ENCODE measurements at places on chromosomes 13 and 19.

- DNase-seq = no peak
Observed at GRCh38 chr13:35818633-35819067, 312.5 kb downstream of the DCLK1 start.

GRCh38 chr19:10752237-10752912 lies 34.5 kb downstream of the DNM2 start:
- DNase-seq = no peak

- no peak for DNase-seq
Observed at GRCh38 chr13:67077132-67077531, 153.0 kb downstream of the PCDH9 start.

DNA sequence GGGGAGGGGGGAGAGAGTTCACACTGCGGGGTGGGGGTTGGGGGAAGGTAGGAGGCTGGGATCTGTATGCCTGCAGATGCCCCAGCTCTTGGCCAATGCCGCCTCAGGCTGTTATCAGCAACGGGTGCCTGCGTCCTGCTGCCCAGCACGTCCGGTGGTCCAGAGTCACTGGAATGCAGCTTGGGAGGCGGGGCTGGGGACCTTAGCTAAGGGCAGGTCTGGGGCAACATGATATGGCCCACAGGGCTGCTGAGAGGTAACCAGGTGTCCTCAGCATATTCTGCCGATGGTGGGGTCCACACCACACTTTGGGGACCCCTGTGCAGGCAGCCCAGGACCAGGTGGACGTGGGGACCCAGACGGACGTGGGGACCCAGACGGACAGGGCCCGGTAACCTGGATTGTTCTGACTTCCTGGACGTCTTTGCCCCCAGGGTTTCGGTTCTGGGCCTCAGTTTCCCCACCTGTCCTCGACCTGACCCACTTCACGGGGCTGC lies 668 bp upstream of the ARHGAP45 start:
- no peak for DNase-seq

DNA sequence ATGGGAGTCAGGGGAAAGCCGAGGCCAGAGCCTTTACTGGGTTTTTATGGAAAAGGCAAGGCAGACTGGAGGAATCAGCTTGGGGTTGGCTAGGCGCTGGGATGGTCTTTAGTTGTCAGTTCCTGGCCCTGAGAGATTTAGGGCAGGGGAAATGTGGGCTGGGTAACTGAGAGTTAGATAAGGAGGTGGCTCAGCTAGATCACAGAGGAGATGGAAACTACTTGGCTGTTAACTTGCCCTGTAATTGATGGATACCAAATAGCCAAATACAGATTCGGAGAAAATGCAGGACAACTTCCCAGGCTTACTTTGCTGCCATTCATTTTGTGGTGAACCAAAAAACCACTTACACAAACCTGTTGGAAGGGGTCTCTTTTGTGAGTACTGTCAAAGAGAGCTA lies 54.0 kb downstream of the LRCH1 start:
- DNase-seq = no peak

DNA sequence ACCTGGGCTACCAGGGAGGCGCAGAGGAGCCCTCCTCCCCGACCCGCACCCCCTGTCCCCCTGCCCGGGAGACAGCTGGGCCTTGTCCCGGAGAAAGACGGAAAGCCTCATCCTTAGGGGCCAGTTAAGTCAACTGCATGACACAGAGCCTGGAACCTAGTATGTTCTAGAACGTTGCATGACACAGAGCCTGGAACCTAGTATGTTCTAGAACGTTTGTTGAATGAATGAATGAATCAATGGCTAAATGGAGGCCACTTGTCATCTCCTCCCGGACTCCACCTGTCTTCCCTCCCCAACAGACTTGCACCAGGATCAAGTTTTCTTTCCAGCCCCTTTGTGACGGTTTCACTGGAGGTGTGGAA lies 706 bp downstream of the SERP2 start:
- no peak for DNase-seq

GRCh38 chr19:56253737-56254136 lies 18.8 kb upstream of the EDDM13 start:
- DNase-seq = peak; percentile 13

DNA sequence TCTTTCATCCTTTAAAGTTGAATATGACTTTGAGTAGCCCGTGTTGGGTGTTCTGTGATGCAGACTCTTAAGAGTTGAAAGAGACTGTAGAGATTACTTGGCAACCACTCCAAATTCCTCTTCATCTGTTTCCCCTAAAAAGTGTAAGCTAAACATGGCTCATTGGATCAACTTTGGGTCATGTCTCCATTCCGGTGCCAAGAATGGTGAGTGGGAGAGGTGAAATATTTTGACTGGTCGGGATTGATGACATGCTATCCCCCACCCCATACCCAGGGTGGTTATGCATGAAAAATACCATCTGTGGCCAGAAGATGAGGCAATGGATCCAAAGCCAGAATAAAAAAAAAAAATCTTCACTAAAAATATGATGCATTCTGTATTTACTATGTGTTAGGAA lies 281.3 kb upstream of the SOX21 start:
- no peak for DNase-seq

DNA sequence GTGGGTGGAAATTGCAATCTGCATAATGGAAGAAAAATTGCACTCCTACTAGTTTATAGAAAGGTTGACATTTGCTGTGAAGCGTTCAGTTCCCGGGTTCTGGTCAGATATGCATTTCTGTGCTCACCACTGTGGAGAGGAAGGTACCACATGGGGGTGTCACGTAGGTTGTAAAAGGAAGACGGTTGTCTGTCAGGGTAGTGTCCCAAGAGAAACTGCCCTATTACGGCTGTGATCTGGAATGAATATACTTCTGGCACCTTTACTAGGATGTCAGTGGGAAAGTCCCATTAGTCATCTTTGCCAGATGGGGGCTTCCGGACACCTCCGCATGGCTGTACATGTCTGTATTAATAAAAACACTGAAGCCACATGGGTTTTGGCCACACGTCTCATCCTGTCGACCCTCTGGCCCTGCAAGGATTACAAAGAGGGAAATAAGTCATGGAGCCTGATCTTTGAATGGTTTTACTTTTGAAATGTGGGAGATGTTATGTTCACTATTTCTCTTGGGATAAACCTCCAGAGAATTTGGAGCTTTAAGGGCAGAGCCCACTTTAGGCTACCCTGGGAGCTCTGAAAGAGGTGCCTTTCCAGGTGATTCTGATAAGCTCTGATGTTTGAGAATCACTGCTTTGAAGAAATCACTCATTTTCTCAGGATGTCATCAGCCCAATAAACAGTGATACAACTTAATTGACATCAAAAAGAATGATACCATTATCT lies 133.9 kb downstream of the AKAP11 start:
- DNase-seq = peak; percentile 70
